ENCODE measurements at places on chromosomes 4 and X.

GRCh38 chrX:150464001-150464400 is 100.9 kb downstream of the MAMLD1 start:
- no peak for DNase-seq

- peak; percentile 68 for DNase-seq
Observed at GRCh38 chr4:123232439-123232838, 164.2 kb upstream of the SPRY1 start.

DNA sequence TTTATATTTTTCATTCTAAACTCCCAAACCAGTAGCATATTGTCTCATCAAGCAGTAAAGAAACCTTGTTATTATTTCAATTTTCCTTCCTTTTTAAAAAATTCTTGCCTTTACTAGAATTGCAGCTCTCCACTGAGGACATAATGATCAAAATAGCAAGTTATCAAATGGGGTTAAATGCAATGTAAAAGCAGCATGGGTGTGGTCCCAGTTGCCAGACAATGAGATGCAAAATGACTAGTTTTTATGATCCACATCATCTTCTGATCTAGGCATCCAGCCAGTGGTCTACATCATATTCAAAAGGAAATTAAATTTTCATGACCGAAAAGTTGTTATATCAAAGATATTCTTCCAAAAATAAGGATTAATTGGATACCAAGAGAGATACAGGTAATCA is 427.9 kb upstream of the SMIM31 start:
- DNase-seq = no peak

GRCh38 chr4:97432551-97432950 is 710.7 kb downstream of the STPG2 start:
- DNase-seq = no peak

DNA sequence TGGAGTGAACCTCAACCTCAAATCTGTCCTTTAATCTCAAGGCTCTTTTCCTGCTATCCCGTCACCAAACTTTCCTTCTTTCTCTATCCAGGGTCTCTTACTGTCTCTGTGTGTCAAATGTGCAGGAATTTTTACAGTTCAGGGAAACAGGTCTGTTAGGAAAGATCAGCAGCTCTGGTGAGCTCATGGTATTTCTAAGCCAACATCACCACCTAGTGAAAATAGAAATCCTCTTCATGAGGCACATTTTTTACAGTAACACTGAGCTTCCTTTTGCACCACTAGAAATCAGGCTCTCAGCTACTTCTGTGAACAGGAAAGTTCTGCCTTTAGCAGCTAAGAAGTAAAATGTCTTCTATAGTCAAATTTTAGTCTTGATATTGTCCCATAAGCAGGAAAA is 39.6 kb downstream of the NUDT11 start:
- no peak for DNase-seq

DNA sequence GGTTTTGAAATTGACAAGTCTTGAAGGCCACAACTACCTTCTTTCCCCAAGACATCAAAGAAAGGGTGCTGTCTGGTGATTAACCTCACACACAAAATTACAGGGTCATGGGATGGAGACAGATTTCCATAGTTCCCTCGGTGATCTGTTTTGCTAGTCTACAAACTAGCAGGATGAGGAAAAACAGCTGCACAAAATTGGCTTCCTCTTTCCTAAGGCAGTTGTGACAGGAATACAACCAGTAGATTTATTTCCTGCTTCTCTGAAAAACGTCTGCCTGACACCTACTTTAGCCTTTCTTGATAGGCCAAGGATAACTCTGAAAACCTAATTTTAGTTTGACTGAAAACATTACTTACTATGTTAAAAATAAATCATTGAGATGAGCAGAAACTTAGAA is 39.6 kb downstream of the DKK2 start:
- no peak for DNase-seq

GRCh38 chr4:182802621-182803020 is 114.6 kb downstream of the DCTD start:
- no peak for DNase-seq

GRCh38 chrX:56757327-56757726 is 28.3 kb downstream of the NBDY start:
- DNase-seq = no peak

DNA sequence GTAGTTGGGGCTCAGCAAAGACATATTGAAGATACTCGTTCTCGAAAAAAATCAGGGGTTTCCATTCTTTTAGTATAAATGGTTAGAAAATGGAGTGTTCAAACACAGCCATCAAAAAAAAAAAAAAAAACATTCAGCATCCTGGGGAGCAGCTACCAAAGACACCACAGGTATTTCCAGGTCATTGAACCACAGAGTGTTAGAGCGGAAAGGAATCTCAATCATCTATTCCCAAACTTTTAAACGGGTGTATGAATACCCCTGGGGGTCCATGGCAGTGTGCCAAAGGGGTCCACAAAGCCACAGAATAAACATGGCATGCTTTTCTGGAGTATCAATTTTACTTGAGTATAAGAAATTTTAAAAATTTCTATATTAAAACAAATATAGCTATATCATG is 6.9 kb upstream of the FGF16 start:
- DNase-seq = peak; percentile 66

DNA sequence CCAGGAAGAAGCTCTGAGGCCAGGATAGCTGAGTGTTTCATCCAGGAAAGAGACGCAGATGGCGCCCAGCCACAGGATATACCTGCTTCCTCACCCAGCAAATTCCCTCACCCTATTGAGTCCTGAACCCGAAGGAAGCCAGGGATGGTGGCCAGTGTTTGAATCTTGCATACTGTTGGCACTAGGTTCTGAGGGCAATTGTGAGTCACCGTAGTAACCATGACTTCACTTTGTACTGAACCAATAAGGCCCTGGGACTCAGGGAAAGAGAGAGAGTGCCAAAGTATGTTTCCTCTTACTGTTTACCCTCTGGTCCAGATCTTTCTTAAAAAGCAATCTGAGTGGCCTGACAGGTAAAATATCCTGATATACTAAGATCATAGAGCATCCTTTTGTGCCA is 25.6 kb upstream of the SMIM10L2A start:
- no peak for DNase-seq

- no peak for DNase-seq
Observed at GRCh38 chr4:18454349-18454748, 432.8 kb upstream of the LCORL start.

DNA sequence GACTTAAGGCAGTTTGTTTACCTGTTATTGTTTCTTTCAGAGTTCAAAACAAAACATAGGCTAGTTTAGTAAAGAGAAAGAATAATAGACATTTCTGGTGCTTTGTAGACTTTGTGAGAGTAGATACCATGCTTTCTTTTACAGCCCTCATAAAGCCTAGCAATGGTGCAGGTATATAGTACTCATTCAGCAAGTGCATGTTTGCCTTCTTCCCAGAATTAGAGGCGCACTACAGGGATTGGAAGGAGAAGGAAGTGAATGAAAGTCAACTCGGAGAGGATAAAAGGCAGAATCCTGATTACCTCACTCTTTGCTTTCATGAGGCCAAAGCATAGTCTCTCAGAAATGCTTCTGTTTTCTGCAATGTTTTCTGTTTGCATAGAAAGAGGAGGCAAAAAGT is 43.1 kb upstream of the FHDC1 start:
- no peak for DNase-seq

- peak; percentile 47 for DNase-seq
Observed at GRCh38 chr4:106315476-106315967, 487 bp downstream of the TBCK start.

GRCh38 chrX:94051926-94052325 is 377.9 kb downstream of the FAM133A start:
- no peak for DNase-seq

- DNase-seq = peak; percentile 83
Observed at GRCh38 chr4:85968945-85969819, 390.7 kb downstream of the MAPK10 start.

- no peak for DNase-seq
Observed at GRCh38 chr4:65839164-65839931, 169.1 kb upstream of the EPHA5 start.

DNA sequence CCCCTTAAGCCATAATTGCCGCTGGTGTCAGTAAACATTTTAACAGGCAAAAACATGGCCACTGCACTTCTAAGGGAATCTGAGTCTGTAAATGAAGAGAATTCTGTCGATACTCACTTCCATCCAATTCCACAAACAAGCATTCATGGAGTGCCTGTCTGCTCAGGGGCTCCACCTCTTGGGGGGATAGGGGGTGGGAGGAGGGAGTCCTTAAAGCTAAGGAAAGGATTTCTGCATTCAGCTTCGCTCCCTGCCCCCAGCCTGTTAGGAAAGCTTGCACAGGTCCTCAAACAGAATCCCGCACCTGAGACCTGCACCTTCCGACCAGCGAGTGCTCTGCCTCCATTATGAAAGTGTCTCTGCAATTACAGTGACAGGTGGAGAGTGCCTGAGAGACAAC is 130.2 kb upstream of the KIT start:
- DNase-seq = no peak

GRCh38 chr4:48546336-48546735 is 56.3 kb downstream of the ZAR1 start:
- DNase-seq = peak; percentile 34

DNA sequence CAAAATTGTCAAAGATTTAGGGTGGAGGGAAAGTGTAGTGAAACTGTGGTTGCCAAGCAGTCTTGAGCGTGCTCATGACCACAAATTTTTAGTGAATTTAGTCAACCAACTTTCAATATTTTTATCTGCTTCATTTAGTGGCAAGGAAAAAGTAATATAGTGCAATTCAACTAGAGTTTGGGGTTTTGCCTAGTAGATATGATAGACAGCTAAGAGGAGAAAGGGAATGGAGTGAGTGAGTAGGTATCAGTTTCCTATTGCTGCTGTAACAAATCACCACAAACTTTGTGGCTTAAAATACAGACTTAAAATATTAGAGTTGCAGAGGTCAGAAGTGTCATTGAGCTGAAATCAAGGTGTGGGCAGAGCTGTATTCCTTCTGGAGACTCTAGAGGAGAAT is 3.7 kb upstream of the CT47C1 start:
- DNase-seq = no peak

DNA sequence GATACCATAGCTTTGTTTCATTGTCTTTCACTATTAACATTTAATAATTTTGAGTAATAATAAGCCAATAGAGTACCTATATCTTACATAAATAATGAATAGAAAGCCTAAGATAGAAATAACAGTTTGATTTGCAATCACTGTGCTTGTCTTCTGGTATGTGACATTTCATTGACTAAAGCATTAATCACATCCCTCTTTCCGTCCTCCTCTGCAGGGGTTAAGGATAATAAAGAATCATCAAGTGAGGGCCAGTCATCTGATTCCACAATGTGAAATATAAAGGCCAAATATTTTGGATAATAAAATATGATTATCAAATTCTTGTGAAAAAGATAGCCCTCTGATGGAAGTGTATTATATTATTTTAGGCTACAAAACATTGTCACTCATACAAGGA is 2073.4 kb downstream of the ARAP2 start:
- DNase-seq = peak; percentile 89

- DNase-seq = peak; percentile 70
Observed at GRCh38 chr4:106273831-106274230, 42.2 kb downstream of the TBCK start.

Measured in fibroblast of skin of back (primary cell).